A673 (cell line): ENCODE measurements at places on chromosomes 7 and 10. TPM values are rescaled to one million over a fixed set of nuclear protein-coding genes. Genes with fewer than 3 reads are reported as not detected.

- peak; percentile 51 for DNase-seq
These were observed 76.4 kb upstream of the CCNY start for GRCh38 chr10:35259769-35260397.

DNA sequence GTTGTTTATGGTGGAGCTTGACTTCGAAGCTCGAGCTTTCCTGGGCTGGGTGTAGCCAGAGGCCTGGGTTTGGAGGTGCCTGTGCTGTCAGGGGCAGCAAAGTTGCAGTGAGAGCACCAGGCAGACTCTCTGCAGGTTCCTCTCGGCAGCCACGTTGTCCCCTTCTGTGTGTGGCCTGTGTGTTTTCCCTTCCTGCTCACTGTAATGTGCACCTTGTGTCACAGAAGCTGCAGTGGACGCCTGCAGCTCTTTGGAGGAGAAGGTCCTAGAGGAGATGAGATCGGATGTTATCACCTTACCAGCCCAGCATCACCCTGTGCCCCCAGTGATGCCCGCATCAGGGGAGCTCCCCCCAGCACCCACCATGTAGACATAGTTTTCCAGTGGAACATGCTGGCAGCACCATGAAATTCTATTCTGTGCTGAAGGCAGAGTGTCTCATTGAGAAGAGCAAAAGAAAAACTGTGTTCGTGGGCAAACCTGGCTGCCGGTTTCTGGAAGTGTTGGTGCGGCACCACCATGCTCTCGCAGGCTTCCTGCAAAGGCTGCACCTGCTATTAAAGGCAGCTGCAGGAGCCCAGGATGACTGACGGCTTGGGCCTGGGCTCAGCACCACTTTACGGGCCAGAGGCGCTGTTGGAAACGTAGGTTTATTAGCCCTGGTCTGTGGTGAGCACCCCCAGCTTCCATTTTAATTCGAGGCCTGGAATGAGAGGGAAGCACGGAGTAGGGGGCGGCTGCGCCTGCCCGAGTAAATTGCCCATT lies 609.8 kb upstream of the FOXK1 start:
- no peak for DNase-seq

GRCh38 chr10:119242186-119242585 lies 34.8 kb downstream of the GRK5 start:
- no peak for DNase-seq

The ARMC10 gene
- 32.0 and 36.2 TPM in 2 replicates for total RNA-seq

- DNase-seq: no peak
These were observed 109.1 kb upstream of the GDF10 start for GRCh38 chr10:47190802-47191450.

GRCh38 chr10:91340613-91341362 lies 69.4 kb upstream of the HECTD2 start:
- DNase-seq: peak; percentile 81

The GIMAP1 gene
- not detected in 2 replicates for total RNA-seq

- no peak for DNase-seq
These were observed 422.4 kb upstream of the STEAP1 start for GRCh38 chr7:89731751-89732445.

GRCh38 chr7:151923097-151923876 lies 33.0 kb upstream of the GALNTL5 start:
- DNase-seq: no peak

- peak; percentile 69 for DNase-seq
These were observed 128.4 kb downstream of the ABCA13 start for GRCh38 chr7:48299580-48300169.

The NPSR1 gene
- total RNA-seq: not detected in 2 replicates

- DNase-seq: peak; percentile 94
These were observed 438 bp downstream of the BCL7B start for GRCh38 chr7:73557108-73557396.

The LEP gene
- not detected in 2 replicates for total RNA-seq

The TWIST1 gene
- total RNA-seq: 37.6 and 41.6 TPM in 2 replicates

GRCh38 chr7:85693326-85693725 lies 506.5 kb upstream of the SEMA3D start:
- peak; percentile 60 for DNase-seq

DNA sequence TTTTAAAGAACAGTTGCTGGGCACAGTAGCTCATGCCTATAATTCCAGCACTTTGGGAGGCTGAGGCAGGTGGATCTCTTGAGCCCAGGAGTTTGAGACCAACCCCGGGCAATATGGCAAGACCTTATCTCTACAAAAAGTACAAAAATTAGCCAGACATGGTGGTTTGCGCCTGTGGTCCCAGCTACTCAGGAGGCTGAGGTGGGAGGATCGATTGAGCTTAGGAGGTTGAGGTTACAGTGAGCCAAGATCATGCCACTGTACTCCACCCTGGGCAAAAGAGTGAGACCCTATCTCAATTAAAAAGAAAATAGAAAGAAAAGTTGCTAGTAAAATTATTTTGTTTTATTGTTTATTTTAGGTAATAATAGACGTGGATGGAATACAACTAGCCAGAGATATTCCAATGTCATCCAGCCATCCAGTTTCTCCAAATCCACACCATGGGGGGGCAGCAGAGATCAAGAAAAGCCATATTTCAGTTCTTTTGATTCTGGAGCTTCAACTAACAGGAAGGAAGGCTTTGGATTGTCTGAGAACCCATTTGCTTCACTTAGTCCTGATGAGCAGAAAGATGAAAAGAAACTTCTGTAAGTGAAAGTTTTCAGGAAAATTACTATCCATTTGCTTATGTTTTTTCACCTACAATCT lies 3.0 kb downstream of the NUP42 start:
- peak; percentile 74 for DNase-seq

- DNase-seq: no peak
These were observed 55.1 kb upstream of the SEMA3A start for GRCh38 chr7:84249656-84250055.

The NOS3 gene
- 0.75 and 1.4 TPM in 2 replicates for total RNA-seq

The SEMA3E gene
- not detected in 2 replicates for total RNA-seq

DNA sequence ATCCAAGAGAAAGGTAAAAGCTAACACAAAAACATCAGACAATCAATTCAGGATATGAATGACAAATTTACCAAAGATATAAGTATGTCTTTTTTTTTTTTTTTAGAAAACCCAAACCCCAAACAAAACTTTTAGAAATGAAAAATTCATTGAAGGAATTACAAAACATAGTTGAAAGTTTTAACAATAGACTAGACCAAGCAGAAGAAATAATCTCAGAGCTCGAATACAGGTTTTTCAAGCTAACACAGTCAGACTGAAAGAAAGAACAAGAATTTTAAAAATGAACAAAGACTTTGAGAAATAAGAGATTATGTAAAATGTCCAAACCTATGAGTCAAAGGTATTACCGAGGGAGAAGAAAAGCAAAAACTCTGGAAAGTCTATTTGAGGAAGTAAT lies 198.3 kb upstream of the SLC26A5 start:
- no peak for DNase-seq

DNA sequence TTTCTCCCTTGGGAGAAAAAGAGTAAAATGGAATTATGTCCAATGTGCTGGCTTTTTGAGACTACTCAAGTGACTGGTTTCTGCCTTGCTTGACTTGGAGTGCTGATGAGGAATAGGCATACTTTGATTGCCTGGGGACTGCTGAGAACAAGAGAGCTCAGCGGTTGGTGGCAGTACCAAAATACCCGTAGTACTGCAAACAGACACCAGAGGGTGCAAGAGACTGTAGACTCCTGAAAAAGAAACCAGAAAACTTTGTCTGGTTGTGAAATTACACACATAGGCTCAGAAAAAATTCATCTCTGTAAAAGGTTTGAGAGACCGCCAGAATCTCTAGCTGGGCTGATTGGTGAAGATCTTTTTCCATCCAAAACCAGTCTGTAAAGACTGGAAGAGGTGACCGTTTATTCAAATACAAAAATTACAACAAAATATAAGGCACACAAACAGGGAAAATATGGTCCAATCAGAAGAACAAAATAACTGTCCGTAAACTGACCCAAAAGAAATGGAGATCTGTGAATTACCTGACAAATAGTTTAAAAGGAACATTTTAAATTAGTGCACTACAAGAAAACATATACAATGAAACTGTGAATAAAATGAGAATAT lies 18.5 kb downstream of the BICC1 start:
- DNase-seq: peak; percentile 78

The ST8SIA6 gene
- total RNA-seq: not detected in 2 replicates

The ARHGEF5 gene
- 9.3 and 9.5 TPM in 2 replicates for total RNA-seq

- DNase-seq: peak; percentile 58
These were observed 2.9 kb downstream of the FZD8 start for GRCh38 chr10:35639021-35639727.

- DNase-seq: no peak
These were observed 81.9 kb upstream of the SMIM30 start for GRCh38 chr7:113200281-113200680.

DNA sequence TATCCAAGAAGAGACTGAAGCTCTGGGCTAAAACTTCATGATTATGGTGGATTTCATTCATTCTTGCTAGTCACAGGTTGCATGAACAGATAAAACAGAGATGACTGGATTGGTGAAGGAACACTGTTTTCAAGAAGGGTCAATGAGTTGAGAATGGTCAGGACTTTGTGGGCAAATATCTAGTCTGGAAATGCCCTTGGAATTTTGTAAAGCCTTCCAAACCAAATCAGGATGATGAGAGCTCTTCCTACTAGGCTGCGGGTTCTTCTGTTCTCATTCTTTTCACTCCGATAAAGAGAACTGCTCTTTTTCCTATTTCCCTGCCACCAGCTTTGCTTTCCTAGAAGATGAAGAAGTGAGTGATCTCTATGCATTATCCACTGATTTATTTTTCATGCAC lies 171.4 kb downstream of the ARID5B start:
- DNase-seq: no peak

The WNT8B gene
- not detected in 2 replicates for total RNA-seq

DNA sequence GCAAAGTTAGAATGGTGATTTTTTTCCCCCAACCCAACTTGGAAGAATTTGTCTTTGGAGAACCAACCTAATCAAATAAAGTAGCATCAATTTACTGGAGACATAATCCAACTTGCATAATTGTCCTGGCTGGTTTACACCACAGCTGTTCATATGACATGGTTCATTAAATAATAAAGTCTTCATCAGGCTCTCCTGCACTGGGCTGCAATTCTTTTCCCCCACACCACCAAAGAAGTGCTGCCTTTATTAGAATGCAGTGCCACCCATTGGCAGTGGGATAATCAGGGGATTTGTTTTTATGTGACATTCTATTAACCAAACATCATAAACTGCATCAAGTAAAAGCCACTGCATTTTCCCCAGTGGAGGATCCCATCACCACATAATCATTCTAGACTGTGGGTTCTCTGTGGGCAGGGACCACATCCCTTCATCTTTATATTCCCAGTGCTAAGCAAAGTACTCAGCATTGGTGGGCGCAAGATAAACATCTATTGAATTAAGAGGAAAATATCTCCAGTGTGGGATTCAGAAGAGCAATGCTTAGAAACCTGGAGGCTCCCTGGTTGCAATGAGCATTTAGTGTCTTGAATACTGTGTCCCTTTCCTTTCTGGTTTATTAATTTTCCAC lies 322.0 kb downstream of the KCNMA1 start:
- no peak for DNase-seq

GRCh38 chr7:47934831-47935230 lies 13.4 kb downstream of the PKD1L1 start:
- no peak for DNase-seq

DNA sequence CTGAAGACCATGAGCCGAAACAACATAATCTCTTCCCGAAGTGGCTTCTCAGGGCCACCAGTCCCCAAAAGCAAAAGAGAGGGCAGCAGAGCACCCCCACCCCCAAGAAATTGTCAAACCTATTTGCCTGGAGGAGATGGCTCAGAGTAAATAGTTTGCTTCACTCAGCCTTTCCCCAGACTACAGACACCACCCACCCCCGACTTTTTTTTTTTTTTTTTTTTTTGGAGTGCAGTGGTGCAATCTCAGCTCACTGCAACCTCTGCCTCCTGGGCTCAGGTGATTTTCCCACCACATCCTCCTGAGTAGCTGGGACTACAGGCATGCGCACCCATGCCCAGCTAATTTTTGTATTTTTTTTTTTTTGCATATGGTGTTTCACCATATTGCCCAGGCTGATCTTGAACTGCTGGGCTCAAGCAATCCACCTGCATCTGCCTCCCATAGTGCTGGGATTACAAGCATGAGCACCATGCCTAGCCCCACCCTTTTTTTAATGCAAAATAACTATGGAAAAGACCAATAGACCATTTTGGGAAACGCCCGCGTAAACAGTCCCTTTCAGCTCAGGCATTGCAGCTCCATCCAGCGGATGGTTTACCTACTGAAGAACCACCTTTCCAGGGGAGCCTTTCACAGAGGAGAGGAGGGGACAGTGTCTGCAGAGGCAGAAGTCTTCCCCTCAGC lies 9.7 kb downstream of the ZMIZ1 start:
- DNase-seq: no peak

GRCh38 chr7:135514856-135515255 lies 5.0 kb upstream of the CNOT4 start:
- no peak for DNase-seq

The NPM3 gene
- total RNA-seq: 94.7 and 98.2 TPM in 2 replicates

The CTAGE15 gene
- total RNA-seq: not detected in 2 replicates

GRCh38 chr10:75016325-75016724 lies 95.1 kb upstream of the SAMD8 start:
- DNase-seq: no peak
